ENCODE measurements at places on chromosomes 3 and 15.

DNA sequence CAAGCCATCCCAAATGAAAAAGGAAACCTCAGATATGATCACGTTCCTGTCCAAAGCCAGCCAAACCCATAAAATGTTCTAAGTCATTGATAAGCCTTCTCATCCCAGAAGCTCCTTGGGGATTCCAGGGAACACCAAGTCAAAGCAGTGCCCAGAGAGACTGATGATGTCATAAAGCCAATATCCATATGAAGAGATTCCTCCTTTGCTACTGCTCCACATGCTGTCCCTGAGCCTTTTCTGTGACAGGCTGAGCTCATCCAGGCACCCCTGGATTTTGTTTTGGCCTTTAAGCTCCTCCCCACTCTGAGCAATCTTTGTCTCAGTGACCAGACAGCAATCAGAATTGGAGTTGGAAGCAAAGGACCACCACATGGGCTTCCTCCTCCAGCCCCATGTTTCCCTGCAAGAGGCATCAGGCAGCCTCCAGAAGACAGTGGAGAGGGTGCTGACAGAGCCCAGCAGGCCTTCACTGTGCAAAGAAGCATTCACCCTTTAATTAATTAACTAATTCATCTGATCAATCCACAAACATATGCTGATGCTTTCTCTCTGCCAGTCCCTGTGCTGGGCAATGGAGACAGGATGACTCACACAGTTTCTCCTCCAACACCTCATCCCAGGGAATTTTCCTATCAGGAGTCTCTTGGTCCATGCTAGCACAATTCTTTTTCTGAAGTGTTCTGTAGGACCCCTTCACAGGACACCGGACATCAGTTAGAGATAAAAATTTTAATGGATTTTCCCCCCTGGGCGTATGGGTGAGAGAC, 25.0 kb downstream of the MEX3B start:
- peak; percentile 14 for DNase-seq

GRCh38 chr15:92040350-92040749, 186.8 kb downstream of the SLCO3A1 start:
- DNase-seq: no peak

- DNase-seq: no peak
Measured at GRCh38 chr3:76514836-76515235, 525.1 kb upstream of the ROBO2 start.

- no peak for DNase-seq
Measured at GRCh38 chr3:129429602-129430001, 1.2 kb upstream of the EFCAB12 start.

Measured in fibroblast of upper back skin (primary cell).